ENCODE measurements at places on chromosomes 6 and 20.

- no peak for DNase-seq
Observed at GRCh38 chr20:20089018-20089417, 36.7 kb downstream of the CFAP61 start.

DNA sequence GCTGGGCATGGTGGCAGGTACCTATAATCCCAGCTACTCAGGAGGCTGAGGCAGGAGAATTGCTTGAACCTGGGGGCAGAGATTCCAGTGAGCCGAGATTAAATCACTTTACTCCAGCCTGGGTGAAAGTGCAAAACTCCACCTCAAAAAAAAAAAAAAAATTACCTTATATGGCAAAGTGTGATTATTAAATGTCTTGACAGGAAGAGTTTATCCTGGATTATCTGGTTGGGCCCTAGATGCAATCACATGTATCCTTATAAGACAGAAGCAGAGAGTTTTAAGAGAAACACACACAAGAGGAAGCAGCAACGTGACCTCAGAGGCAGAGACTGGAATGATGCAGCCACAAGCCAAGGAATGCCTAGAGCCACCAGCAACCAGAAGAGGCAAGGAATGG, 11.0 kb downstream of the ADA start:
- DNase-seq, result no peak

- no peak for DNase-seq
Observed at GRCh38 chr6:56528412-56528841, 114.3 kb downstream of the DST start.

GRCh38 chr20:57483287-57484050, 41.5 kb downstream of the CTCFL start:
- no peak for DNase-seq

- DNase-seq, result peak; percentile 64
Observed at GRCh38 chr6:151675746-151676459, 131.6 kb upstream of the ESR1 start.

DNA sequence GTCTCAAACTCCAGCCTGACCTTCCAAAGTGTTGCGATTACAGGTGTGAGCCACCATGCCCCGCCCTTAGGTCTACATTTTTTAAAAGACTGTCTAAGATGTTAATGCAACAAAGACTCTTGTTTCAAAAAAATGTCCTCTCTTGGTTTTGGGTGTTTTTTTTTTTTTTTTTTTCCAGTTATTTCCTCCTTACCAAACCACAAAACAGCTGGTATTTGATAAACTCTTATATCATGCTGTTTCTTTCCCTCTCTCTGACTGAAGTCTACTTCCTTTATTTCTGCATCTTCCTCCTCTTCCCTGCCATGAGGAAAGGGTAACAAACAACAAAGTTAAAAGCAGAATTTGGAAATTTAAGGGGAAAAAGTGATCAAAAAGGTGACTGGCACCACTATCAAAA, 21.2 kb downstream of the STK38 start:
- DNase-seq, result no peak

DNA sequence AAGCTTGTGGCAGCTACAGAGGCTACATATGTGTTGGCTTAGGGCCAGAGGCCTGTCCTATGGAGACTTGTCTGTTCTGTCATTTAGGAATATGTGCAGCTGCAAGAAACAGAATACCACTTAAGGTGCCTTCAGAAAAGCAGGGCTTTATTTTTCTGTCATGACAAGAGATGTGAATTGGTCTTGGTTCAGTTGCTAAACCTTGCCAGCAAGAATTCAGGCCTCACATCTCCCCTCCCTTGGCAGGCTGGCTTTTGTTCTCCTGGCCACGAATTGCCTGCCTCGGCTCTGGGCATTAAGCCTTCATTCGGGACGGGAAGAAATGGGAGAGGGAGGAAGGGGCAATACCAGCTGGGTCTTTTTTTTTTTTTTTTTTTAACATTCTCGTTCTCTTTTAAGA, 82.4 kb upstream of the TGM3 start:
- DNase-seq, result no peak

DNA sequence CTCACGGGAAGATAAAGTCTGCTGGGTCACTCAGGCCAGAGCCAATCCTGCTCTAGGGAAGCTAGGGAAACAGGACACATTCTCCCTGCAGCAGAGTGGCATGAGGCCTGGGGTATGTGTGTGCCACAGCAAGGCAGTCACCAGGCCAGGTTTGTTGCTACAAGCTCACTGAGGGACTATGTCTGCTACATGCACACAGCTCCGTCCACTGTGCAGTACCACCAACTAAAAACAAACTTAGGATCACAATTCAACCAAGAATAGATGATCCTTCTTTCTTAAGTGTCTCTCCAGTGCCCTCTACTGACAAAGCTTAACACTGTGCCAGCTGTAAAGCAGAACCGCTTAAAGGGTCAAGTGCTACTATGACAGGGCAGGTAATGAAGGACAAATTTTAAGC, 192.5 kb downstream of the PTPRK start:
- DNase-seq, result peak; percentile 24

Measured in stimulated activated CD8-positive, alpha-beta memory T cell treated with anti-CD3 and anti-CD28 coated beads, Interleukin-4, amount 100 ng/mL, for 48 hours (primary cell).